Activated CD4-positive, alpha-beta T cell treated with anti-CD3 and anti-CD28 coated beads for 24 hours (primary cell): ENCODE measurements at places on chromosomes 1 and 21.

GRCh38 chr21:46394595-46395104, 64.0 kb upstream of the DIP2A start:
- no peak for DNase-seq

GRCh38 chr1:3735027-3735681, 17.1 kb upstream of the CCDC27 start:
- DNase-seq: no peak

DNA sequence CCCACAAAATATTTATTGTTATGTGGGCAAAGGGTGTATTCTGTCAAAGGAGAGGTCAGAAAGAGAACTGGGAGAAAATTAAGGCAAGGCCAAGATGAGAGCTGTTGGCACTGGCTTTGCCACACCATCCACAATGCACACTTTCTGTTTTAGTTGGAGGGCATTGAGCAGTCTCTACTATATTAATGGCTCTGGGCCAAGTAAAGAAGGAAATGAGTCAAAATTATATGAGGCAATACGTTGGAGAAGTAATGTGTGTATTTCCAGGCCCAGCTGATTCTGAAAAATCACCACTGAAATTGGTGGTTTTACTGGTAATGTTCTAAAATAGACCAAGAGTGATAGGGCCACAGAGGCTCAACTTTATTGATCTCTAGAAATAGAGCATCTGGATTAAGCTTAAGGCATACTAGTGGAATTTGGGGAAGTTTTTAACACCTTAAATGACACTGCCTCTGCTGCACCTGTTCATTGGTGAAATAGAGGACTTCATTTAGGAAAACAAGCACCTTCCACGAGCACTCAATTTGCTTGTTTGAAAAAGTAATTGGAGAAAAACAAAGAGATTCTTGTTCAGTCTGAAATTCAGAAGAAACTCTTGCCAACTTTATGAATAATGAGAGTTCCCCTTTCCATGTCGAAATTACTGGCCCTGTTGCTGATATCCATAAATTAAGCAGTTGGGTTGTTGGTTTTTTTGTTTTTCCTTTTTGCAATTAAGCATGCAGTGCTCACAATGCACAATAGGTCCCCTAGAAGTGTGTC, 424.9 kb downstream of the ADGRL2 start:
- no peak for DNase-seq

GRCh38 chr1:197438010-197438790, 170.1 kb downstream of the CRB1 start:
- DNase-seq: no peak

GRCh38 chr1:162360237-162360873, 16.3 kb downstream of the SPATA46 start:
- DNase-seq: no peak

- no peak for DNase-seq
Measured at GRCh38 chr1:119294722-119295121, 73.9 kb upstream of the HAO2 start.

GRCh38 chr1:170927955-170928840, 7.1 kb upstream of the MROH9 start:
- no peak for DNase-seq

- no peak for DNase-seq
Measured at GRCh38 chr1:153180556-153180955, 22.7 kb upstream of the LELP1 start.

- no peak for DNase-seq
Measured at GRCh38 chr1:18470671-18471355, 9.9 kb upstream of the KLHDC7A start.

- DNase-seq: no peak
Measured at GRCh38 chr1:119988306-119989062, 81.0 kb downstream of the NOTCH2 start.

GRCh38 chr1:4710592-4711415, 56.4 kb downstream of the AJAP1 start:
- DNase-seq: no peak

GRCh38 chr1:20601129-20601825, 12.4 kb downstream of the CDA start:
- no peak for DNase-seq

DNA sequence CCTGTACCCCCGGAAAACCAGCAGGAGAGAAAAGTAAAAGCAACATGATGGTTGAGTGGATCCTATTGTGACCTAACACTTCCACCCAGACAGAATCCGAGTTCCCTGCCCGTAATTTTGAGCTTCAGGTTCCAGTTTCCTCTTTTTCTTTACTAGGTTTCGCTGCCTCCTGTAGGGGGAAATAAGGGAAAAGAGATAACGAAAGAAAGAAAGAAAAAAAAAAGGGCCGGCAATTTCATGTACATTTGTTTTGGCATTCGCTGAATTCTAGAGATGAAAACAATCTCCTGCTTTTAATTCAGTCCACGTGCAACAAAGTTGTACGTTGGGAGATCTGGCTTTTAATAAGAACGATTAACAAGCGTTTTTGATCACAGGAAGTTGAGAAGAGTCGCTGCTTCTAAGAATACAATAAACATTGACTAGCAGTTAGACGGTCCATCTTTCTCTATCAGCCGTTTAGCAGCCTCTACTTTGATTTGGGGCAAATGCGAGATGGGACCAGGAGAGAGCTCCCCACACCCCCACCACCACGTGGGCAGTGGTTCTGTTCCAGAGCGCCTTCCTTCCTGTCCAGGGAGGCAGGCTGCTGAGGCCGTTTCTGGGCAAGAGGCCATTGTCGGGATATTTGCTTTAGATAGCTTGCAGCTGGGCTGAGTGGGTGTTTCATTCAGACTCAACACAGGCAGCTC, 155.9 kb upstream of the RUNX1 start:
- no peak for DNase-seq

GRCh38 chr1:27377760-27378495, 3.3 kb upstream of the FCN3 start:
- no peak for DNase-seq
